ENCODE measurements at places on chromosomes 7 and 10.

GRCh38 chr10:63886281-63887022 is 365.3 kb downstream of the REEP3 start:
- DNase-seq = no peak

- no peak for DNase-seq
Measured at GRCh38 chr10:74928742-74929191, 102.4 kb downstream of the KAT6B start.

- DNase-seq = no peak
Measured at GRCh38 chr10:132647424-132647823, 109.8 kb downstream of the INPP5A start.

- no peak for DNase-seq
Measured at GRCh38 chr7:36961097-36961496, 236.8 kb upstream of the AOAH start.

DNA sequence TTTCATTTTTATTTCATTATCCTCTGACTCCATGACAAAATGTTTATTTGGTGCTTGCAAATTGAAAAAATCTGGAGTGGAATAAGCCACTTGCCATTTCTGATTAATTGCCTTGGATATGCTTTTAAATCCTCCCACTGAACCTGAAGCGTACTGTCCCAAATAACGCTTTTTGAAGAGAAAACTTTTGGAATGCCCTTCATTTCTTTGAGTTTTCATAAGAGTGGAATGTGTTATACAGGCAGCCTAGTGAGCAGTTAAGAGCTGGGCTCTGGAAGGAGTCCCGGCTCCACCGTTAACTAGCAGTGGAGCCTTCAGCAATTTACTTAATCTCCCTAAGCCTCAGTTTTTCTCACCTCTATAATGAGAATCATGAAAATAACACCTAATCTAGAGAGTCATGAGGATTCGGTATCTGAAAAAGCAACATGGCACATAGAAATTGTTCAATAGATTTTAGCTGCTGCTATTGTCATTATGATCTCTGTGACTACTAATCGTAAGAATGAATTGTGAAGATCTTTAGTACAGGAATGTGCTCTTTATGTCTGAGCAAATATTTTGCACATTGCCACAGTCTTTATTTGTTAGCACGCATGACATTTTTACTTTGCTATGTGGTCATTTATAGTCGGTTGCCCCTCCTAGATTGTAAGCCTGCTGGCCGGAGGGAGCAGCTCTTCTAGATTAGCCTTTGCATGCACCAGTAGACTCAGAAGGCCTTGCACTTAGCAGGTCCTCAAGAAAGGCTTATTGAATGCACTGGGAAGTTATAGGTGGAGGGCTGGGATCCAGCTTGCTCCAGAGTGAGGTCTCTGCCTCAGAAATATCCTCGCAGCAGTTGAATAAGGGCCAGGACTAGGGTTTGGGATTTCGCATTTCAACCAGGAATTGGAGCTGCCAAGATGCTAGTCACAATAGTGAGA is 59.4 kb downstream of the PLCE1 start:
- DNase-seq = no peak

- DNase-seq = no peak
Measured at GRCh38 chr7:100764841-100765240, 31.4 kb downstream of the ZAN start.

- no peak for DNase-seq
Measured at GRCh38 chr10:76732306-76732705, 905.3 kb downstream of the KCNMA1 start.

DNA sequence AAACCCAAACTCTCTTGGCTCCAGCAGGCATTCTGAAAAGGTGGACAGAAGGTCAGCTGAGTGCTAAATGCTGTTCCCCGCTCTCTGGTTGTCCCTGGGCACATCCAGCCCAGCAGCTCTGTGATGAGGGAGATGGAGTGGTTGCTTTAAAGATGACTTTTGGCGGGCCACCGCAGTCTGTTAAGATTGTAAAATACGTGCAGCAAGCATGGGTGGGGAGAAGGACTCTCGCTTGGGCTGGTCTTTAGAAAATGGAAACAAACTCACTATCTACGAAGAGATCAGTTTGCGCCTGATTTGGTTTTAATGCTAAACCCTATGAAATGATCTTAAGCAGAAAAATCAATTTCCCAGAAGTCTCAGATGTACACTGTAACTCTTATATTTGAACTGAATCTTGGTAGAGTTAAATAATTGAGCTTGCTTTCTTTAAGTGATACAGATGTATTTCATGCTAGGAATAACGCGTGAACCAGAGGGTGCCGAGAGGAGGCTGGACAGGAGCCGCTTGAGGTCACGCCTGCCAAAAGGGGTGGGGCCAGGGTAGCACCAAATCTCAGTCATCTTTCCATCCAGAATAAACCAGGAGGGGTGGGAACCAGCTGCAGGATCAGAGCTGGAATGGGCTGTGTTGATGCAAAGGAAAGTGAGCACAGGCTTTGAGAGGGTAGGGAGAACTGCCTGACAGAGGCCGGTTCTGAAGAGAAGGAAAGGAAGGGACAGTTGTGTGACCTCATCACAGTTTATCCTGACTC is 170.2 kb upstream of the MKI67 start:
- DNase-seq = no peak

- DNase-seq = no peak
Measured at GRCh38 chr10:112524641-112525040, 77.6 kb downstream of the VTI1A start.

GRCh38 chr7:154577141-154577873 is 425.6 kb downstream of the PAXIP1 start:
- DNase-seq = no peak

GRCh38 chr7:30472784-30473775 is 5.5 kb downstream of the NOD1 start:
- no peak for DNase-seq

- DNase-seq = no peak
Measured at GRCh38 chr7:123472750-123473445, 61.5 kb downstream of the IQUB start.

DNA sequence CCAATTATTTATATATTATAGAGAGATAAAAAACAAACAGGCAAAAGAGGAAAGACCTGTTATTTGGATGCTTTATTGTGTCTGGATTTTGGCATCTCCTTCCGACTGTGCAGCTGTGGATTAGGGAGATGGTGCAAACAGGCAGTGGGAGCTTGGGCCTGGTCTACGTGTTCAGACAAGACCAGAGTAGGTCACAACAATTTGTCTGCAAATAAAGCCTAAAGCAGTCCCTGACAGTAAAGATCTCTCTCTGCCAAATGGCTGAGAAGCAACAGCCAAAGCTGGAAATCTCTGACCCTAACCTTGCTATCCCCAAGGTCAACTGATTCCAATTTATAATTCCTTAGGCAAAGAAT is 82.0 kb downstream of the ABLIM1 start:
- DNase-seq = no peak
